T-helper 9 cell (primary cell): ENCODE measurements at places on chromosomes 1 and 21.

GRCh38 chr1:17163371-17163770 lies 41.6 kb upstream of the PADI1 start:
- DNase-seq, result no peak

DNA sequence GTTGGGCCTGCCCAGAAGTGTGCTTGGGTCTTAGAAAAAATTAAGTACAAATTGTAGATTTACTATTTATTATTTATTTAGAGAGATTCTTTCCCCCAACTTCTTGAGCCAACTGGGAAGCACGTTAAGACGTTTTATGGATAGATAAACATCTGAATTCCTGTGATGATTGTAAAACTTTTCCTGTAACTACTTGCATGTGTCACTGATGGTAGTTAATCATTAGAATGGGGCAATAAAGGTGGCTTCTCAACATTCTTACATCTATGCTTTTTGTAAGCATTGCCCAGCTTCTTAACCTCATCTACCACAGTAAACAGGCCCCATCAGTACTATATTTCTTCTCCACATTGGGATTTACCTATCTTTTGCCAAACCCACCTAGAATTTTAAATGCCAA lies 559.8 kb downstream of the LMO4 start:
- no peak for DNase-seq

DNA sequence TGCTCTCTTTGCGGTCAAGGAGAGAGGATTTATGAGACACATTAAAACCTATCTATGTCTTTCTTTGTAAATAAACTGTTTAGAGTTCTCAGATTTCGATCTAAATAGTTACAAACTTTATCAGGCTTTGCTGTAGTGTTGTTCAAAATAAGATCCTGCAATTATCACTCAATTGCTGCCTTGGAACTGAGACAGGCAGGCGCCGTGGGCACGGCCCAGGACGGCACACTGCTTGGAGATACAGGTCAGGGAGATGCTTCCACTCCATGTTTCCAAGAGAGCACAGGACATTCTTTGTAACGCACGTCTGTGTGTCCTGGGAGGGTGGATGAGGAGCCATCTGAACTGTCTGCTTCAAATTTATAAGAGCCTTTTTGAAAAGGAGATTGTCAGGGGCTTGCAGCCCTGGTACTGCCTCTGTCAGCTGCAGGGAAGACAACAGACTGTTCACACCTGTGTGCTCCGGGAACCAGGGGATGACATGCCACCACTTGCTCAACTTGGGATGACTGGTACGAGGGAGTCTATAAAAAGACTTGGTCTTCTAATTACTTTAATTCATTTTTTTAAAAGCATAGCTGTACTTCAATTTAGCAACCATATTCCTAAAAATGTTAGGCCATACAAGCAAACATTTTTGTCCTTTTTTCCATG lies 472.9 kb upstream of the RUNX1 start:
- no peak for DNase-seq

DNA sequence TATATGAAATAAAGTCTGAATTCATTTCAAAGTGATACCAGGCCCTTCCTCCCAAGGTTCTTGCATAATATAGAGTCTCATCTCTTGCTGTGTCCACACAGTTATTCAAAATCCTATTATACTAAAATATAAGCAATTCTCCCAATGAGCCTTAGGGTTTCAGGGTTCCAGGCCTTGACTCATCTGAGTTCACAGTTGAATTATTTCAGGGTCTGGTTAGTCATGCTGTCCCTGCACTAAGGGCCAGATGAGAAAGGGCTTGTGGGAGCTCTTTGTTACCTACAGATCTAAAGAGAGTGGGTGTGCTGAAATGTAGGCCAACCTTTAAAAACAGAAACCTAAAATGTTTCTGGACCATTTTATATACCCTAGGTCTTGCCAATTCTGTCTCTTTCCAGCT lies 337.5 kb upstream of the LRRC7 start:
- DNase-seq, result no peak

DNA sequence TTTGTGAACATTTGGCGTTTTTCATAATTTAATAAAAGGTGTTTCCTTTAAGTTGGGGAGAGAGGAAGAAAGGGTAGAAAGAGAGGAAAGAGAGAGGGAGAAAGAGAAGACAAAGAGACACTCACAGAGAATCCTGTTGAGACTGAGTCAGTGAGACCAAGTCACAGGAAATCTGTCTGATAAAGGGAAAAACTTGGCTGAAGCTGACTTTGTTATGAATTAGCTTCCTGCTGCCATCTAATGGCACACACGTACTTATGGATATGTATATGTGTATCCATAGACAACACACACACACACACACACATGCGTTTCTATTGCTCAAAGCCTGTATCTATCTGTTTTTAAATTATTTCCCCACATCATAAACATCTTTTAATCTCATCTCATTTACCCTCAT lies 42.5 kb upstream of the DISC1 start:
- DNase-seq, result no peak

GRCh38 chr1:16293538-16293937 lies 56.6 kb upstream of the CPLANE2 start:
- no peak for DNase-seq

GRCh38 chr1:11802973-11803885 lies 2.5 kb downstream of the MTHFR start:
- peak; percentile 62 for DNase-seq

GRCh38 chr1:232499188-232499587 lies 130.7 kb downstream of the SIPA1L2 start:
- no peak for DNase-seq

DNA sequence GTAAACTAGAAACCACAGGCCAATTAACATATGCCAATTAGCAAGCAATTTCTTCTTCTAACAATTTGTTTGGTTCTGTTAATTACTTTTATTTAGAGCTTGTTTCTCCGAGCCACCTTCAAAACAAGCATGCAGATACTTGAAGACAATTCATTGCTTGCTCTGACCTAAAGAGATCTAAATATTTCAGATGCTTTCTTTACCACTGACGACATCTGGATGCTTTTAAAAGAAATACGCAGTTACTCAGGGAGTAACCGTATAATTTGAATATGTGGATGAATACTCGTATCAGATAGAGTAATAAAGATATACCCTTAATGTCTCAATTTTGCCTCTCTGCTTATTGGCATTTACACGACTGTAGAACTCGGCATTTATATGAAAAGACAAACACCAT lies 390.0 kb downstream of the DISC1 start:
- DNase-seq, result no peak

DNA sequence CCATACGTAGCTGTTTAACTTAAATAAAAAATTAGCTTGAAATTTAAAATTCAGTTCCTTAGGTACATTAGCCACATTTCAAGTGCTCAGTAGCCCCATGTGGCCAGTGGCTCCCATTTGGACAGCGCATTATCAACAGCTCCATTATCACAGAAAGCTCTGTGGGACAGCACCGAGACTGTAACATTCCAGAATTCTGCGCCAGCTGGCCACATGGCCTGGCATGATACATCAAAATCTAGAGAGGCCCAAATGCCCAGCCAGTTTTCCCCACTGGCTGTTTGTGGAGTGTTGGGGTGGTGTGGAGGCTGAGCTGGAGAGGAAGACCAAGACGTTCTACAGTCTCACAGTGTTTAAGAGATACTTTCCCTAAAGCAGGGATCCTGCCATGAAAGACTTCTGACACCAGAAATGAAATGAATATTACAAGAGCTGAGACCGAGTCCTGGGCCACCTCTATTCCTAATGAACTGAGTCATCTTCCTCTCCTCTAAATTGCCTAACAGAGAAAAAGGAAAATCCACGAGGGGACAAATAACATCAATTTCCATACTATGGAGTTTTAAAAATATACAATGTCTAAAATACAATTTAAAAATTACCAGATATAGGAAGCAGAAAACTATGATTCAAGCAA lies 27.3 kb upstream of the ACTA1 start:
- DNase-seq, result no peak

GRCh38 chr1:1227386-1227785 lies 4.4 kb downstream of the SDF4 start:
- no peak for DNase-seq

DNA sequence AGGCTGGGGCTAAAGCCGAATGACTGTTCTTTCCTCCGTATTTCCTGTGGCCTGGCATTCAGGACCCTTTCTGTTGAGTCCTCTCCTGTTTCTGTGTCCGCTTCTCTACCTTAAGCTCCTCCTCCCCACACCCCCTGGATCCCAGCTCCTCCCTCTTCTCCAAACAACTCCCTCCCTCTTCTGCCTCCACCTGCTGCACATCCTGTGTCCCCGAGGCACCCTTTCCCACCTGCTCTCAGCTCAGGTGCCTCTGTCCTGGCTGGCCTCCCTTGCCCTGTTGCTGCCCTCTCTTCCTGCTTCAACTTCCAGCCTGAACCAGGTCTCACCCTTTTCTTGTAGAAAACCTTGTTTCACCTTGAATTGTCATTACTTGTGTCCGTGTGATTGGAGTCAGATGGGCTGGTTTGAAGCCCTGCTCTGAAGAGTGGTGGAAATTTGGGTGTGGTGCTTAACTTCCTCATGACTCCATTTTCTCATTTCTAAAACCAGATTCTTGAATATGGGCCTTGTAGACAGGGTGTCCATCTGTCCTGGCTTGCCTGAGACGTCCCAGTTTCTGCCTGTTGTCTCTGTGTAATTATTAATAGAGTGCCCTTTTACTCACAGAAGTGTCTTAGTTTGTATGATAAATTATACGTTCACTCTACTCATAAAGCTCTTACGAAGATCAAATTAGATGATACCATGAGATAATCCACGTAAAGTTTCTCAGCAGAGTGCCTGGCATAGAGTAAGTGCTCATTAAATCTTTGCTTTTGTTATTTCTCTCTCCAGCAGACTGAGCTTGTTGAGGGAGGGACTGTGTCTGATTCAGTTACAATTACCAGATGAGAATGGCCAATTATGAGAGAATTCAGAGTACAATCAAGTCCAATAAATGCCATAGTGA lies 58.9 kb upstream of the TRABD2B start:
- no peak for DNase-seq

GRCh38 chr1:147169840-147170674 lies 2.2 kb downstream of the PRKAB2 start:
- no peak for DNase-seq

DNA sequence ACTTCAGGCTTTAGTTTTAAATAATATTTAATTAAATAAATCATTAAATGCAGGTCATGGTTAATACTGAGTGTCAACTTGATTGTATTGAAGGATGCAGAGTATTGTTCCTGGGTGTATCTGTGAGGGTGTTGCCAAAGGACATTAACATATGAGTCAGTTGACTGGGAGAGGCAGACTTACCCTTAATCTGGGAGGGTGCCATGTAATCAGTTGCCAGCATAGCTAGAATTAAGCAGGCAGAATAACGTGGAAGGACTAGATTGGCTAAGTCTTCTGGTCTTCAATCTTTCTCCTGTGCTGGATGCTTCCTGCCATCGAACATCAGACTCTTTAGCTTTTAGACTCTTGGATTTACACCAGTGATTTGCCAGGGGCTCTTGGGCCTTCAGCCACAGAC lies 85.3 kb downstream of the MAP3K21 start:
- DNase-seq, result no peak

GRCh38 chr1:213999732-214000131 lies 12.0 kb downstream of the PROX1 start:
- DNase-seq, result no peak

DNA sequence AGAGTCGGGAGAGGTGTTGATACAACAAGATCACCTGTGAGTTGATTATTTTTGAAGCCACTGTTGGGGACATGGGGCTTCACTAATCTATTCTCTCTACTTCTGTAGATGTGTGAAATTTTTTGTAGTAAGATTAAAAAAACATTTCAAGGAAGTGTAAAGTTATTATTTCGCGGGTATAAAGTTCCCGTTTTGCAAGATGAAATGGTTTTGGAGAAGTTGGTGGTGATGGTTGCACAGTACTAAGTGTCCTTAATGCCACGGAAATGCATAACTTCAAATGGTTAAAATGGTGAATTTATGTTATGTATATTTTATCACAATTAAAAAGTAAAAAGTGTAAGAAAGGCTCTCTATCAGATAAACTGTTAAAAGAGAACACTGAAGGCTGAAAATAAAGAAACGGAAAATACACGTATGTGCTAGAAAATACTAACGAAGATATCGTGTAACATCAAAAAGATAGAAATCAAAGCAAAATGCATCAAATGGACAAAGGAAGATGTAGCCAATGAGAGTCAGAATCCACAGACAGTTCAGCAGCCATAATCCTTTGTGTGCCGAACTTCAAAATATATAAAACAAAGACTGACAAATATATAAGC lies 2.9 kb upstream of the ITGB2 start:
- no peak for DNase-seq

DNA sequence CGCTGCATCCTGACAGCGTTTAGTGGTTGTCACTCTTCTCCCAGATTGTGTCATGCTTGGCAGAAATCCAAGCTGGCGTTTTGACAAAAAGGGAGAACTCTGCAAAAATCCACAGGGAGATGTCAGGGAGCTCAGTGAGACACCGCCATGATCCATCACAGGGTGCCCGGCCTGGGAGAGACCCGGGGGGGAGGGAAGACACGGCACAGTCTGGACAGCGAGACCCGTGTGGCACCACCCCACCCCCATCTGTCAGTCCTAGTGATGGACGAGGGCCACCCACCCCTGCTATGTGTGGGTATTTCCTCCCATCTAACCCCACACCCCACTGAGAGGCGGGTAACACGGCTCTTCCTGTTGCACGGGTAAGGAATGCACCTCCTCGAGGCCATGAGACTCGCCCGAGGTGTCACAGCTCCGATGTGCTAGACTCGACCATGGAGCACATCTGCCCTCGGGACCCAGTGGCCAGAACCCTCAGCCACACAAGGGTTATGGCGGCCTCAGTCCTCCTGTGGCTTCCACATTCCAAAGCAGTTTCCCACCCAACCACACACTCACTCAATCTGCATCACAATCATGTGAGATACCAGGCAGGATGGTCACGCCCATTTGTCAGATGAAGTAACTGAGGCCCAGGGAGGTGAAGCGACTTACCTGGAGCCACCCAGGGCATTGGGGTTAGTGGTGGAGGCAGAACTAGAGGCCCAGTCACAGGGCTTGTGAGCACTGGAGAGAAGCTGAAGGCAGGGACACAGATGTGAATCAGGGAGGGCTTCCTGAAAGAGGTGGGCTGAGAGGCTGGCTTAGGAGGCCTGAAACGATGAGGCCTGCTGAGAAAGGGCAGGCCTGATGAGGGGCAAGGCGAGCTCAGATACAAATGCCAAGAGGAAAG lies 688.5 kb downstream of the MATN1 start:
- DNase-seq, result no peak

DNA sequence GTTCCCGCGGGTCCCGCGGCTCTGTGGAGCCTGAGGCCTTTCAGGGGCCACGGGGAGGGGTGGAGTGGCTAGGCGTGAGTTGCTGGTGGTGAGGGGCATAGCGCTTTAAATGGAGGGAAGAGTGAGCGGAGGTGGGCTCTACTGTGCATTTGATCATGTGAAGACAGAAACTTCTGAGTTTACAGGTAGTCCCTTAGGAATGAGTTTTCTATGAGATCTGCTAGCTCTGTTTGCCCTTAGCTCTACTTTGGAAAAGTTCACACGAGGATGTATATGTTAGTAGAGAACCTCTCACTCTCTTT lies 593 bp downstream of the ST6GALNAC3 start:
- no peak for DNase-seq
